ENCODE measurements at places on chromosomes 16 and 17.

DNA sequence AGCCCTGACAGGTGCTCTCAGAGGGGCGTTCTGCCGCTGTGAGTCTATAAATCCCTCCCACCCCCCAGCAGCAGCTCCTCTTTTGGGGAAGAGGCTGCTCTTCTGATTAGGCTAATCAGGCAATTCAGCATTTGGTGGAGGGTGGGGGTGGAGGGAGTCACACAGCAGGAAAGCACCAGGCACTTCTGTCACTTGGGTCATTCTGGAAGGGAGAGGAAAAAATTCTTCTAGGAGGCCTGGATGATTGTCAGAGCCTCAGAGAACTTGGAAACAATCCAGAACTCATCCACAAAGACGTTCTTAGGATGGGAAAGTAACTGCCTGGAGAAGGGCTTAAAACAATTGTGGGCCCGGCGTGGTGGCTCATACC is 7.3 kb upstream of the SSTR2 start:
- DNase-seq = no peak

DNA sequence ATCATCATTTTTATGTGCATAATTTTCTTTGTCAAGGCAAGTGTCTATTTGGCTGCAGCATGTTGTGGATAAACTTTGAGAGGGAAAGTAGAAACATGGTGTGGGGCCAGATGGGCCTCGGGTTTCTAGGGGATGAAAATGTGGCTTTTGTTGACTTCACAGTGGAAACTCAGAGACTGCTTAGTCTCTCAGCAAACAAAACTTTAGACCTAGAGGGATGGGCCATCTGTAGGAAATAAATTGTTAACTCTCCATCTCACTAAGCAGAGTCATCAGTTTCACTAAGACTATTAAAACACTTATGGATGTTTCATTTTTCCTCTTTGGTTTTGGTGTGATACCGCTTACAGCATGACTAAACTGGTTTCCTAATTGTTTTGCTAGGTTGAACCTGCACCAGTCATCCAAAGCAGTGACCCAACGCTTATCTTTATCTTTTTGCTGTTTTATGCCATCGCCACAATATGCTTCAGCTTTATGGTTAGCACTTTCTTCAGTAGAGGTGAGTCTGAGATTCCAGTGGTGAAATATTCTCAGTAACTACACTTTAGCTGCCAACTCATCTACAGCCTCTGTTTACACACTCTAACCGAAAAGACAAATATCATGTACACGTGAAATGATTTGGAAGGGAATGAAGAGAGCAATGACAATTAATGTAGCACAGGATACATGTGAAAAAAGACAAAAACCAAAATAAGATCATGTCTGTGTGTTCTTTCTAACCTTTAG is 60.6 kb upstream of the CRYM start:
- no peak for DNase-seq

DNA sequence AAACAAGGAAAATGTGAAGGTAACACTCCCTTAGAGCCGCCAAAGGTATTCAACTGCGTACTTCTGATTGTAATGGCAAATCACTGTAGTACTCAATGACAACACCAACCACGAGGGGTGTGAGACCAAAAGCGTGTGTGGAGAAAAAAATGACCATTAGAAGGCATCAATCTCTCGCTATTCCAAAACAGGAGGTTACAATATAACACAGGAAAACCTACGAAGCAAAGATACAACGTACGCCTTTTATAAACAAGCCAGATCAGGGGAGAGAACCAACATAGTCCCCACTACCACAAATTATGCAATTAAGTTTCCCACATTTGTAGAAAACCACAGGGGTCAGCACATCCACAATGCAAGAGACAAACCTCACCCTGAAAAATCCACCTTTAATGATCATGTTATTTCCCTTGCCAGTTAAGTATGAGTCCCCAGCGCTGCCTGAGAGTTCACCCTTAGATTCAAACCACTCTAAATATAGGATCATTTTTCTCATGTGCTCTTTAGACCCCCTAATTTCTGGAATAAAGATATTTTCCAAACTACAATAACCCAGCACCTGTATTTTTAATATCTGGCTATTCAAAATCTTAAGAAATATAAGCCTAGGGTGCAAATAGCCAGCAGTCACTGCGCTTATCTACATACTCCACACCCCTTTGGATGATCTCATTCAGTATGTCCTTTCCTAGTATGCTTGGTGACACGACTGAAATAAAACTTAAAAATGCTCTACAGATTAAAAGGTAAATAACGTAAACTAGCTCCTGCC is 12.4 kb downstream of the TEX14 start:
- DNase-seq = peak; percentile 75

GRCh38 chr17:39818358-39819000 is 45.6 kb downstream of the IKZF3 start:
- no peak for DNase-seq

DNA sequence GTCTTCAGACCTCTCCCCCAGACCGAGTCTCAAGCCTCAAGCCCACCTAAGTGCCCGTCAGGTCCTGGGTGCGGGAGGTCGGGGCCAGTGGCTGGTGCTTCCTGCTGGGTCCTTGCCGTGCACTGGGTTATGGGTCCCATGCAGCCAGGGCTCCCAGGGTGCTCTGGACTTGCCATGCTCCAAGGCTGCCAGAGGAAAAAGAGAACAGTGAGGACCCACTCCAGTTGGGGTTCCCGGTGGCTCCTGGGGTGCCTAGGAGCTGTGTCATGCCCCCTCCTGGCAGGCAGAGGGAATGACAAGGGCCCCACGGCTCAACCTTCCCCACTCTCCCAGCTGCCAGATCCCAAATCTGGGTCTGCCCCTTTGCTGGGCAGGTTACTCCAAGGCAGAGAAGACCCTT is 3.8 kb downstream of the SNX20 start:
- DNase-seq = no peak

DNA sequence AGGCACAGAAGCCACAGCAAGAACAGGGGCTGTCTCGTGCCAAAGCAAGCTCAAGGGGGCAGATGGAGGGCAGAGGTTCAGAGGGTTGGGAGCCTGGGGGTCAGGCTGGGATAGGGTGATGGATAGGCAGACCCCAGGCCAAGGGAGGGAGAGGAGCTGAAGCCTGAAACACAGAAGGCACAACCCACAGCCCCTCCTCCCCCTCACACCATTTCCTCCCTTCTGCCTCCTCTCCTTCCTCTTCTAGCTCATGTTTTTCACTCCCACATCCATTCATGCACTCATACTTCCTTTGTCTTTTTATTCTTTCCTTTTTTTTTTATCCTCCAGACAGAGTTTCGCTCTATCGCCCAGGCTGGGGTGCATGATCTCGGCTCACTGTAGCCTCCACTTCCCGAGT is 61.1 kb downstream of the SOCS1 start:
- DNase-seq = no peak

DNA sequence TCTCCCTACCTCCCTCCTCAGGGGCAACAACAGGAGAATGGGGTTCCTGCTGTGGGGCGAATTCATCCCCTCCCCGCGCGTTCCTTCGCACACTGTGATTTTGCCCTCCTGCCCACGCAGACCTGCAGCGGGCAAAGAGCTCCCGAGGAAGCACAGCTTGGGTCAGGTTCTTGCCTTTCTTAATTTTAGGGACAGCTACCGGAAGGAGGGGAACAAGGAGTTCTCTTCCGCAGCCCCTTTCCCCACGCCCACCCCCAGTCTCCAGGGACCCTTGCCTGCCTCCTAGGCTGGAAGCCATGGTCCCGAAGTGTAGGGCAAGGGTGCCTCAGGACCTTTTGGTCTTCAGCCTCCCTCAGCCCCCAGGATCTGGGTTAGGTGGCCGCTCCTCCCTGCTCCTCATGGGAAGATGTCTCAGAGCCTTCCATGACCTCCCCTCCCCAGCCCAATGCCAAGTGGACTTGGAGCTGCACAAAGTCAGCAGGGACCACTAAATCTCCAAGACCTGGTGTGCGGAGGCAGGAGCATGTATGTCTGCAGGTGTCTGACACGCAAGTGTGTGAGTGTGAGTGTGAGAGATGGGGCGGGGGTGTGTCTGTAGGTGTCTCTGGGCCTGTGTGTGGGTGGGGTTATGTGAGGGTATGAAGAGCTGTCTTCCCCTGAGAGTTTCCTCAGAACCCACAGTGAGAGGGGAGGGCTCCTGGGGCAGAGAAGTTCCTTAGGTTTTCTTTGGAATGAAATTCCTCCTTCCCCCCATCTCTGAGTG is 5.9 kb upstream of the LASP1NB start:
- DNase-seq = no peak

DNA sequence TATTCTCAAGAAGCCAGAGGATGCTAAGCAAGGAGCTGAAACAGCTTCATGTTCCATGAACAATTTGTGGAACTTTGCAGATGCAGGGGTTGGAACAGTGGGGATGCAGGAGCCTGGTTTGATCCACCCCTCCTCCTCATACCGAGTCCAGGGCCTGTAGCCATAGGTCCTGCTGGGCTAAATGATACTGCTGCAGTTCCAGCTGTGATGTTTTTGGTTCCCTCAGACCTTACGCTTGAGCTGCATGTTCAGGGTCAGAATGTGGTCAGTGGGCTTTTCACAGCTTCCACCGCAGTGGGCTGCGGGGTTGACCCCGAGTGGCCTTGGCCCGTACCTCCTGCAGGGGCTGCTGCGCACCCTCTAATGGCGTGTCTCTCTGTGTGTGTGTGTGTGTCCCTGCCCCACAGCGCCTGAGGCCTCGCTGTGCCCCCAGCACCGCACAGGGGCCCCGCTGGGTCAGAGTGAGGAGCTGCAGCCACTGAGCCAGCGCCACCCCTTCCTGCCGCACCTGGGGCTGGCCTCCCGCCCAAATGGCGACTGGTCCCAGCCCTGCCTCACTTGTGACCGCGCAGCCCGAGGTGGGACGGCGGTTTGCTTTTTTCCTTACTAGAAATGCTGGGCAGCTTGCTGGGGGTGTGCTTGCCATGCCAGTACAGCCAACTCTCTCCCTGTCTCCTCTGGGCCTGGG is 48.2 kb downstream of the EPN2 start:
- no peak for DNase-seq

DNA sequence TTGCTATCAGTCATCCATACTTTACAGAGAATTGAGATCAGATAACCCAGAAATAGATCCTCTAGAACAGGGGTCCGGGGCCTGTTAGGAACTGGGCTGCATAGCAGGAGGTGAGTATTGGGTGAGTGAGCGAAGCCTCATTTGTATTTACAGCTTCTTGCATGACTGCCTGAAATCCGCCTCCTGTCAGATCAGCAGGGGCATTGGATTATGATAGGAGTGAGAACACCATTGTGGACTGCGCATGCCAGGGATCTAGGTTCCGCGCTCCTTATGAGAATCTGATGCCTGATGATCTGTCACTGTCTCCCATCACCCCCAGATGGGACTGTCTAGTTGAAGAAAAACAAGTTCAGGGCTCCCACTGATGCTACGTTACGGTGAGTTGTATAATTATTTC is 13.0 kb upstream of the SCIMP start:
- no peak for DNase-seq

DNA sequence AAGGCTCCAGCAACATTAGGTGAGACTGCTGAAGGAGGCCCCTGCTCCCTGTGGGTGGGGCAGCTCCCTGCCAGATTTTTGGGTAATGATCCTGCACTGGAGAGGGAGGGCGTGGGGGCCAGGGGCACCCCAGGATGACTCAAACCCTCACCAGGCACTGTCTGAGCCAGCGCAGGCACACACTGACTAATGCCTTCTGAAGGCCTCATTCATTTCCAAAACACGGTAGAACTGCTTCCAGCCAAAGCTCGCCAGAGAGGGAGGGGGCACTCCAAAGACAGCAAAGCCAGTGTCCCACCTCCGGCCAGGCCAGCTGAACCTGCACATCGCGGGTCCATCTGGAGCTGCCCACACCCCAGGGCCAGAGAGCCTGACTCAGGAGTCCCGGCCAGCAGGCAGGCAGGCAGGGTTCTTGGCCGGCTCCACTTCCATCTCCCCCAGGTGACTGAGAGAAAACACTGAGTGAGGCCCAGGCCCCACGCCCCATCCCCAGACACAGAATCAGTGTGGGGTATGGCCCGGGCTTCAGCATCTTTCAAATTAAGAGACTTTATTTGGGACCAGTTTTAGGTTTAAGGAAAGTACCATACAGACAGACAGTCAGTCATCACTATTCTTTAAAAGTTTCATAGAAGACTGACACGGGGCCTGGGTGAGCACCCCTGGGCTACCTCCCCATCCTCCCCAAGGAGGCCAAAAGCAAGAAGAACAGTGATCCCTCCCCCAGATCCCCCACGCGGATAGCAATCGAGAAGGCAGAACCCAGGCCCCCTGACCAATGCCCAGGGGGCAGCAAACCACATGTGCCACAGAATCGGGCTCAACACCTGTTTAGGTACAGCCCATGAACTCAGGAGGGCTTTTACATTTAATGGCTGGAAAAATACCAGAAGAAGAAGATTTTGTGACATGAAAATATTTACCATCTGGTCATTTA is 2.3 kb downstream of the PIEZO1 start:
- DNase-seq = no peak

- DNase-seq = no peak
These were observed 158.9 kb downstream of the TRIM37 start for GRCh38 chr17:58947824-58948223.

GRCh38 chr16:69680358-69680757 is 46.0 kb downstream of the NQO1 start:
- DNase-seq = no peak

- DNase-seq = no peak
These were observed 16.4 kb downstream of the CDH13 start for GRCh38 chr16:82643136-82643535.

DNA sequence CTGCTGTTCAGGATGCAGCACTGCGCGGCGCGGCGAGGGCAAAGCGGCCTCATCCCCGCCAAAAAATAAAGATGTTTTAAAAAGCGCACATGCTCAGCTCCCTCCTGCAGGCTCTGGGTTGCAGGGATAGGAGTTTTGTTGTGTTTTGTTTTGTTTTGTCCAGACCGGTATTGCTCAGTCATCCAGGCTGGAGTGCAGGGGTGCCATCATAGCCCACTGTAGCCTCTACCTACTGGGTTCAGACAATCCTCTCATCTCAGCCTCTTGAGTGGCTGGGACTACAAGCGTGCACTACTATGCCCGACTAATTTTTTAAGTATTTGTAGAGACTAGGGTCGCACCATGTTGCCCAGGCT is 636 bp downstream of the WWOX start:
- no peak for DNase-seq

DNA sequence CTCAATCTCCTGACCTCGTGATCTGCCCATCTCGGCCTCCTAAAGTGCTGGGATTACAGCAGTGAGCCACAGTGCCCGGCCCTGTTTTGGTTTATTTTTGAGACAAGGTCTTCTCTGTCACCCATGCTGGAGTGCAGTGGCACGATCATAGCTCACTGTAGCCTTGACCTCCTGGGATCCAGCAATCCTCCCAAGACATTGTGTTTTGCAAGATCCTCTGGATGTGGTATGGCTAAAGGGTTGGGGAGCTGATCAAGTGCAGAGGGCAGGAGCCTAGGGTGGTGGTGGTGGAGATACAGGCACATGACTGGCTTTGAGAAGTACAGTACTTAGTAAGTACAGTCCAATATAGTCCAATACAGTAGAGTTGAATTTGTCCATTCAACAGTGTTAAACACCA is 16.6 kb upstream of the TNS4 start:
- DNase-seq = no peak

GRCh38 chr17:70107904-70108565 is 33.0 kb downstream of the KCNJ16 start:
- no peak for DNase-seq

Data from Panc1 (cell line).